Hematopoietic multipotent progenitor cell treated with erythropoietin and hydrocortisone succinate and interleukin-3 and kit ligand, for 8 days (in vitro differentiated cells): ENCODE measurements at places on chromosomes 2 and 18.

GRCh38 chr2:37779139-37779538, 107.7 kb upstream of the CDC42EP3 start:
- no peak for DNase-seq

GRCh38 chr2:204897561-204897960, 352.3 kb downstream of the PARD3B start:
- DNase-seq, result no peak

DNA sequence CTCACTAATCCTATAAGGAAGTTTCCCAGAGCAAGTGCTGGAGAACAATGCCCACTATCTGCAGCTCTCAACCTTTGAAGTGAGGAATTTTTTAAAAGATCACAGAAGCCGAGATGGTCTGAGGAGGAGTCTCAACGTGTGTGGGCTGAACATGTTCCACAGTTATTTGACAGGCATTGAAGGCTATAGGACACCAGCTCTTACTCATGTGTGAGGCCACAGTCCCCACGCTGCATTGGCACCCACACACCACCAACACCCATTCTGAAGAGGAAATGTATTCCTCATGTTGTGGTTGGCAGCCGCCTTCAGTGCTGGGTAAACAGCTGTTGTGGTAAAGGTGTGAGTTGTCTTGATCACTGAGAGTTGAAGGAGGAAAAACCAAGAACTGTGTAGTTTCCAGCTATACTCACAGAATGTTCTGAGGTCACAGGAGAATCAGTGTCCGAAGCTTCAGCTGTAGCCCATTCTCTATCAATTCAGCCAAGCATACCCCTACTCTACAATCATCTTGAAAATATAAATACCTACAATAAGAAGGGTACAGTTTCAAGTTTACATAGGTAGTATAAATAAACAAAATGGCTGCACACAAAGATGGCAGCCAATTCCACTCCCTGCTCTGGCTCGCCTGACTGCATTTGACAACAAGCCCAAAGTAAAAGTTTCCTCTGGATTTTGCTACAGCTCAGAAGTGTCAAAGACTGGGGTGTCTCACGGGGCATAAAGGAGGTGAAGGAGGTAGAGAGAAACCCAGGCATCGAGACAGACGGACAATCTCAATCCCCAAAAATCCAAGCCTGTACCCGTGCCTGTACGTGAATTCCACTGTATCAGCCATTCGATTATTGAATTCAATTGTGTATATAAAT, 12.1 kb downstream of the CD226 start:
- DNase-seq, result no peak

- no peak for DNase-seq
Observed at GRCh38 chr2:12314127-12314760, 402.5 kb upstream of the TRIB2 start.

- DNase-seq, result no peak
Observed at GRCh38 chr2:179528576-179529069, 264.0 kb upstream of the SESTD1 start.

- DNase-seq, result no peak
Observed at GRCh38 chr2:213766465-213766901, 482.2 kb downstream of the SPAG16 start.

- DNase-seq, result no peak
Observed at GRCh38 chr2:187294043-187294442, 154.0 kb downstream of the CALCRL start.

GRCh38 chr18:6821356-6821755, 91.8 kb downstream of the ARHGAP28 start:
- no peak for DNase-seq

- no peak for DNase-seq
Observed at GRCh38 chr2:151619337-151619989, 114.8 kb downstream of the NEB start.

- DNase-seq, result no peak
Observed at GRCh38 chr2:89837962-89838625, 1146.6 kb downstream of the RPIA start.

- peak; percentile 43 for DNase-seq
Observed at GRCh38 chr2:24920098-24920808, at the start of gene ADCY3. TSS of gene ADCY3 (minus strand) at chr2:24920237. CDS start at chr2:24918987, 1,250 bp downstream.

DNA sequence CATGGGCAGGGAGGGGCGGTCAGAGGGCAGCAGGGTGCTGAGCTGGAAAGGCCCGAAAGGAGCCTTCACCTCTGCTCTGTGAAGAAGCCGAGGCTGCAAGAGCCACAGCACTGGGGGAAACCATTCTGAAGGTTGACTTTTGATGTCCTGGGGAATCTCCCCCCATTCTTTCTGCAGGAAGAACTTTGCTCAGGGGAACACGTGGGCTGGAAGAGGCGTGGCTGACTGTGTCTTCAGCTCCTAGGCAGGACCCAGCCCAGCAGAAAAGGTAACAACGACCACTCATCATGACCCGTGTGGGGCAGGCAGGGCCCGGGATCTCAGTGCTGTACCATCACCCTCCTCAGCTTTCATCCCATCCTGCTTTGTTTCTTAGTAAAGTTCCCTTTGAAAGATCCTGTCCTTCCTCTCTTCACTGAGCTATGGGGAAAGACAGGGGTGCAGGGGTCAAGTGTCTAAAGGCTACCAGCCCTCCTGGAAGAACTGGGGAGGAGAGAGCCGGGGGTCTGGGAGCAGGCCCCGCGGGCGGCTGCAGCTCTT, 312.7 kb downstream of the CELF4 start:
- no peak for DNase-seq

GRCh38 chr2:84435345-84436025, 23.6 kb downstream of the SUCLG1 start:
- DNase-seq, result no peak

- no peak for DNase-seq
Observed at GRCh38 chr2:241695651-241696050, 6.2 kb upstream of the ING5 start.

DNA sequence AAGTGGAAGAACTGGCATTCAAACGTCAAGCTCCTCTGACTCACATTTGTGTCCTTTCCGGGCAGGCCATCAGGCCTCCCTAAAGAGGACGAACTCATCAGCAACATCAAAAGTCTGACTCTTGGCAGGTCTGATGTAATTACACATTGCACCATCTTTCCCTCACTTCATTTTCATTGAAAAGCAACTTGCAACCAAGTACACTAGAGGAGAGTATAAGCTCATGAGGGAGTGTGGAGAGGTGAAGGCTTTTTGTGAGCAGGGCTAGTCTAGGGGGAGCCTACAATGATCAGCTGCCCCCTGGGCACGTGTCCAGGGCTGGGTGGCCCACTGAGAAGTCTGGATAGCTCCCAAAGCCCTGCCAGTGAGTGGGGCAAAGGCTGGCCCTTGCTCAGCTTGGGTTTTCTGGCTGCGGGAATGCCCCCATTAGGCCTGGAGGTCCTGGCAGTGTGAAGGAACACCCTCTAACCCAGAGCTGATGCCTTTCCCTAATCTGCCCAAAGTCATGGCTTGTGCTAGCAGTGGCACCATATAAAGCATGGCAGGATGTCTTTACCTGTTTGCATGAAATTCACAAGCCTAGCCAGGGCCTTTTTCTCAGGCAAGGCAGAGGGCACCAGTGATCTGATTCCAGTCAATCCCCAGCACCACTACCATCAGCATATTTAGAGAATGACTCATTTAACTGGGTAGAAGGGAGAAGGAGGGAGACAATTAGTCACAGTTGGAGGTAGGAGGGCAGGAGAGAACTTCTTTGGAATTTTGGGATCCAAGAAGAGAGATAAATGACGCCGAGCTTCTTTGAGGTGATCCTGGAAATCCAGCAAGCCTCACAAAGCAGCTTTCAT, 8.5 kb upstream of the DAW1 start:
- DNase-seq, result no peak

GRCh38 chr2:62091471-62091870, 104.4 kb upstream of the B3GNT2 start:
- DNase-seq, result no peak

- DNase-seq, result no peak
Observed at GRCh38 chr2:170161516-170162270, 16.3 kb upstream of the MYO3B start.

DNA sequence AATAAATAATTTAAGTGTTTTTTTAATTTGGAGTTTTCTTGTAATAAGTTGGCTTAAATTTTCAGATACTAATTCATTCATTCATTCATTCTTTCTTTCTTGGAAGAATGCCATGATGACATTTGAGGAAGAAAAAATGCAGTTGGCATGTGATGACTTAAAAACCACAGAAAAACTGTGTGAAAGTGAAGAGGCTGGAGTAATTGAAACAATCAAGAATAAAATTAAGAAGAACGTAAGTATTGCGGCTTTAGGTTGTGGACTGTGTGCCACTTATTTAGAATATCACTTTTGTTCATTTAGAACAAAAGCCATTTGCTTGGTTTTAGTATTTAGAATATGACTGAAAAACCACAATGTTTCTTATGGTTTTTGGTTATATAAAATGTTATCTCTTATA, 51.4 kb downstream of the TTC39C start:
- no peak for DNase-seq
